ENCODE measurements at places on chromosomes 7 and 10.
A peak's percentile ranks its signal among the peaks of the same experiment; 100 is the strongest.

DNA sequence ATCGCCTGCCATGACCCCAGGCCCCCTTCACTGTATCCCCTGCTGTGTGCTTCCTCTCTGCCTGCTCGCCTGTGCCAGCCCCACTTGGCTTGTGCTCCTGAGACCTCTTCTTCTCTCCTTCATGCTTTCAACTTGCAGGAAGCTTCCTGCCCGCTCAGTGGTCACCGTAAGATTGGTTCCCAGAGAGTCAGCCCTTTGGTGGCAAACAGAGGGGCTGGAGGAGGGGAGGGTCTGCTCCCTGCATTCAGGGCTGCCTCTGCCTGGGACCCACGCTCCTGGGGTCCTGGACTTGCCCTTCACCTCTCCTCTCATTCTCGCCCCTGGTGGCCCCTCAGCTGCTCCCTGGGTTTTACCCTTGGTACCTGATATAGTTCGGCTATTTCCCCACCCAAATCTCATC lies 45.8 kb upstream of the ZNF32 start:
- DNase-seq, result no peak

- no peak for DNase-seq
Measured at GRCh38 chr10:865257-865656, 66.2 kb downstream of the LARP4B start.

- DNase-seq, result peak; percentile 12
Measured at GRCh38 chr10:43867667-43868565, 219.2 kb upstream of the ZNF32 start.

GRCh38 chr7:4762121-4763055 lies 13.0 kb upstream of the AP5Z1 start:
- no peak for DNase-seq

GRCh38 chr10:99689461-99689860 lies 30.2 kb downstream of the ENTPD7 start:
- peak; percentile 60 for DNase-seq

DNA sequence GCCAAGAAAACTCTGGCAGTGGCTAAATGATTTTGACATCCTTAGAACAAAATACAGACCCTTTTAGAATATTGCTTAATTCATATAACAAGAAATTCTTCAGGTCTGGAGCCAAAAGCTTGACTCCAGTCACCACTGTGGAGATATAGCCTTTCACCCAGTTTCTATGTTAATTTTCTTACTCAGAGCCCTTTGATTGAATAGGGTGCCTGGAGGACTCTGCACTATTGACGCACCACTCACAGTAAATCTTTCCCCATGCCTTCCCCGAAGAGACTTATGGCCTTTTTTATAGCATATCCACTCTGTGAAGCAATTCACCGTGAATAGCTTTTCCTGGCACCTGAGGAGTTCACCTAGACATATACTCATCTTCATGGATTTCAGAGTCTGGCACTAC lies 613.8 kb downstream of the ZWINT start:
- no peak for DNase-seq

GRCh38 chr7:139566075-139566474 lies 42.6 kb downstream of the CLEC2L start:
- DNase-seq, result no peak

DNA sequence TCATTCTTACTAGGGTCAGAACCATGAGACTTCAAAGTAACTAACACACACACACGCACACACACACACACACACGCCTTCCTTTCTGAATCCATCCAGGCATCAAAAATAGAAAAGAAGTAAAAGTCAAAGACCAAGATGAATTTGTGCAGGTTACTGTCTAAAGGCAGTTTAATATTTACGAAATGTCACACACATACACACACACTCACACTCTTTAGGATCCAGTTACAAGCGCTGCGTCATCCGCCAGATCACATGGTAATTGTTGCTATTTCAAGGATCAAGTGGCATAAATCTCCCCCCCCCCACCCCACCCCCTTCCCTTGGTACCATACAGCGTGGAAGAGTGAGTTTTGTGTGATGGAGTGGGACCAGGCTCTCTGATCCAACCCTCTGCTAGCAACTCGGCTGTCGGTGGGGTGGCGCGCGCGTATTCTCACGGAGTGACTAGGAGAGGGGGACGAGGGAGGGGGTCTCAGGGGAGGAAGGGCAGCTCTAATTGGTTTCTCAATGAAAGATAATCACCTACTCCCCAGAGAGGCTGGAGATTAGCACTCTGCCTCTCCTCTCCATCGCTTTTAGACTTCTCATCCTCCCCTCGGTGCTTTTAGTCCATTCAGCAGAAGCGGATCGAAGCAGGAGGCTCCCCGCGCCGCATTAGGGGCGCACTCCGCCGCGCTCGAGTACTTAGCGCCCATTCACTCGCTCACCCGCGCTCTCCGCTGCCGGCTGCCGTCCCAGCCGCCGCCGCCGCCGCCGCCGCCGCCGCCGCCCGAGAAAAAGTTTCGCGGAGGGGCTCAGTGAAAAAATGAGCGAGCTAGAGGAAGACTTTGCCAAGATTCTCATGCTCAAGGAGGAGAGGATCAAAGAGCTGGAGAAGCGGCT lies 83.5 kb upstream of the PRKG1 start:
- peak; percentile 27 for DNase-seq
